EL (cell line): ENCODE measurements at places on chromosomes 4 and X.

DNA sequence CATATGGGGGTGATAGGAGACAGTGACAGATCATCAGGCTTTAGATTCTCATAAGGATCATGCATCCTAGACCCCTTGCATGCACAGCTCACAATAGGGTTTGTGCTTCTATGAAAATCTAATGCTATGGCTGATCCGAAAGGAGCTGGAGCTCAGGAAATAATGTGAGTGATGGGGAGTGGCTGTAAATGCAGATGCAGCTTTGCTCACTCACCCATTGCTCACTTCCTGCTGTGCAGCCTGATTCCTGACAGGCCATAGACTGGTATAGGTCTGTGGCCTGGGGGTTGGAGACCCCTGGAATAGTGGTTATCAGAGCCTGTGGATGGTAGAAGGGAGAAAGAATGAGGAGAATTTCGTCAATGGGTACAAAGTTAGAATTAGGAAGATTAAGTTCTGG, 2751.1 kb downstream of the ARAP2 start:
- DNase-seq: peak; percentile 13

DNA sequence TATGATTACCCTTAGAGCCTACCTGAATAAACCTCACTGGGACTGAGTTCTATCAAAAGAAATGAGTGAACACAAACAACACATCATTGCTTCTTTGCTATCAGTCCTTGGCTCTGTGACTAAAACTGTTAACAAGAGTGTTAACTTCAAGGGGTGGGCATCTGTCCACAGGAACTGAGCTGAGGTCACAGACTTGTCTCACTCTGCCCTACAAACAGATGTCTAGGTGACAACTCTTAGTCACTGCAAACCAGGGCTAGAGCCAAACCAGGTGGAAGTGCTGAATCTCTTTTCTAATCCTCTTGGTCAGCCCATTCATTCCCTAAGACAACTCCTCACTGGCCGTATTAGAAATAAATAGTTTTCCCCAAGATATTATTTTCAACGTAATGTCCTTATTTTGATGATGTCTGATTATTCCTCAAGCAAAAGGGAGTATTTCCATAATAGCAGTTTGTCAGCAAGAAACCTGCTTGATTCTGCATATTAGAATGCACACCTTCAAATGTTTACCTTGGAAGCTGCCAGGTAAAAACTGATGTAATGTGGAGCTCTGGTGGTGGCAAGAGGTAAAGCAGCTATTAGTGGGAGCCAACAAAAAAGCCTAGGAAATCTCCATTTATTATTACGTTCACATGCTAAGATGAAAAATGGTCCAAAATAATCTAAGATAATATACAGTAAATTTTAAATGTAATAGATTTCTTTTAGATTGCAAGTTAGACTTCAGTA, 4.0 kb downstream of the COL25A1 start:
- DNase-seq: no peak

GRCh38 chrX:7055386-7056137, 92.0 kb upstream of the STS start:
- no peak for DNase-seq

DNA sequence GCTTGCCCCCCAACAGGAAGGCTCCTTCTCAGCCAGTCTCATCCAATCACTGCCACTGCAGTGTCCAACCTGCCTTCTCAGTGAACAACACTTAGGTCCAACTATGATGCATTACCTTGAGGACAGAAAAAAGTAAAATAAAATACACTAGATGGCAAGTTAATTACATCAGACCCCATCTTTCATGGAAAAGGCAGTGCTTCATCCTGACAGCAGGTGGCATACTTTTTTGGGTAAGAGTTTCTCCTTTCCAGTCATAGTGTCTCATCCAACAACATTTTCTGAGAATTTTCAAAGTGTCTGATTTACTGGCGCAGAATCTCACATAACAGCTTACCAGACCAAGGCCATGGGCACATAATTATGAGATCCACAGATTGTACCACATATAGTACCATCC, 1742.8 kb downstream of the PCDH7 start:
- no peak for DNase-seq
